ENCODE measurements at places on chromosomes 5 and 9.

GRCh38 chr9:19387317-19387716, 7.3 kb upstream of the RPS6 start:
- DNase-seq, result peak; percentile 45

GRCh38 chr9:116466271-116467235, 220.6 kb upstream of the TRIM32 start:
- DNase-seq, result no peak

DNA sequence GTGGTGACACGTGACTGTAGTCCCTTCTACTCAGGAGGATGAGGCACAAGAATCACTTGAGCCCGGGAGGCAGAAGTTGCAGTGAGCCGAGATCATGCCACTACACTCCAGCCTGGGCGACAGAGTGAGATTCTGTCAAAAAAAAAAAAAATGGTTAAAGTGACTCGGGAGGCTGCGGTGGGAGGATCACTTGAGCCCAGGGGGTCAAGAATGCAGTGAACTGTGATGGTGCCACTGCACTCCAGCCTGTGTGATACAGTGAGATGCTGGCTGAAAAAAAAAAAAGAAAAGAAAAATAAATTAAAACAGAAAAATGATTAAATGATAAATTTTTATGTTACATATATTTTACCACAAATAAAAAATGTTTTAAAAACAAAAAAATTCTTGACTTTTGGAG, 51.9 kb downstream of the KLF4 start:
- DNase-seq, result no peak

DNA sequence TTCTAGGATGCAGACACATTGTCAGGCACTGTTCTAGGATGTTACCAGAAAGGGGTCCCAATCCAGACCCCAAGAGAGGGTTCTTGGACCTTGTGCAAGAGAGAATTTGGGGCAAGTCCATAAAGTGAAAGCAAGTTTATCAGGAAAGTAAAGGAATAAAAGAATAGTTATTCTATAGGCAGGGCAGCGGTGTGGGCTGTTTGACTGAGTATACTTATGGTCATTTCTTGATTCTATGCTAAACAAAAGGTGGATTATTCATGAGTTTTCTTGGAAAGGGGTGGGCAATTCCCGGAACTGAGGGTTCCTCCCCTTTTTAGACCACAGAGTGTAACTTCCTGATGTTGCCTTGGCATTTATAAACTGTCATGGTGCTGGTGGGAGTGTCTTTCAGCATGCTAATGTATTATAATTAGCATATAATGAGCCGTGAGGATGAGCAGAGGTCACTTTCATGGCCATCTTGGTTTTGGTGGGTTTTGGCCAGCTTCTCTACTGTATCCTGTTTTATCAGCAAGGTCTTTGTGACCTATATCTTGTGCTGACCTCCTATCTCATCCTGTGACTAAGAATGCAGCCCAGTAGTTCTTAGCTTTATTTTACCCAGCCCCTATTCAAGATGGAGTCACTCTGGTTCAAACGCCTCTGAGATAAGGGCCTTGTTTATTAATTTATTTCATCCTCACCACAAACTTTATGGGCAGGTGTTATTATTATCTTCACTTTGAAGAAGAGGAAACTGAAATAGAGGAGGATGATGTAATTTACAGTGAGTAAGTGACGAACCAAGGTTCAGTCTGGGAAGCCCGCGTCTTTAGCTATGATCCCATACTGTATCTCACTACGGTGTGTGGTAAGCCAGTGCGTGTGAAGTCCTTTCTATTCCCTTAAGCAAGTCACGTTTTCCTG, 186.0 kb upstream of the KLF4 start:
- DNase-seq, result no peak

DNA sequence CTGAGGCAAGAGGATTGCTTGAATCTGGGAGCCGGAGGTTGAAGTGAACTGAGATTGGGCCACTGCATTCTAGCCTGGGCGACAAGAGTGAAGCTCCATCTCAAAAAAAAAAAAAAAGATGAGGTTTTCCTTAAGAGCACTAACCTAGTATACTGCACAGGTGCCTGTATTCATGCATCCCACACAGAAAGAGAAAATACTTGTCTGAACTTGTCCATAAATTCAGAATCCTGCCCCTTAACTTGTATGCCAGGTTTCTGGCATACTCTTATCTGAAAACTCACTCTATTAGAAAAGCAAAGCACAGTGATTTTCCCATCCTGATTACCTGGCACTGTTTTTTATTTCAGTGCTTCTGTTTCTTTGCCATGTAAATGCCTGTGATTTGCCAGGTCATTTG, 125.3 kb upstream of the CDKN2B start:
- no peak for DNase-seq

DNA sequence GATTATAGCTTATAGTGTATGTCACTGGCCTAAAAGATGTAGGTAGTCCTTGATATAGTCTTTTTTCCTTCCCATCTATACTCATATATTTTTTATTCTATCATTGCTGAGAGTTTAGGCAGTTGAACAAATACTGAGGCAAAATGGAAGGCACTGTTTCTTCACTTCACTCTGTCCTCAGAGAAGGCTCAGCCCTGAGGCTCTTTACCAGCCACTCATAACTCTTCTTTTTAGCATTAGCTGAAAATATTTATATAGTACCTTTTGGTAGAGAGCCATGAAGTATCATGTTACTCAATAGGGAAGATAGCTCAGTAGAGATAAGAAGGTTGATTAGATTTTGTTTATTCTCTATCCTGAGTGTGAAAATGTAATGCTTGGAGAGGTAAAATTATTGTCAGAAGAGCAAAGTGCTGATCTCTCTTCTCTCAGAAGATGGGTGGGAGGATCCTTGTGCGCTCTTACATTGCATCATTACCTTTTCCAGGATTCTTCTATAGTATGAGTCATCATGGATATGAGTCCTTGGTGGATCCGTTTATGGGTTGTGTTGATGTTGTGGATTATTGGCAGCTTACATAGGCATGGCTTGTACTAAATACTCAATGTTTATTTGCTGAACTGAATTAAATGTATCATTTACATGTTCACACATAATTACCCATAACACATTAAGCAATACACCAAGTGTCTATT, 88.1 kb downstream of the ANXA1 start:
- DNase-seq, result peak; percentile 11

- no peak for DNase-seq
Measured at GRCh38 chr9:1462626-1463308, 412.6 kb downstream of the DMRT2 start.

Measured in fibroblast of villous mesenchyme (primary cell).